ENCODE measurements at places on chromosomes 3 and 15. TPM values are rescaled to one million over a fixed set of nuclear protein-coding genes. Genes with fewer than 3 reads are reported as not detected.

GRCh38 chr15:35741881-35742280 is 195.9 kb upstream of the DPH6 start:
- no peak for DNase-seq

- DNase-seq = peak; percentile 45
Observed at GRCh38 chr15:70875001-70875782, 17.0 kb downstream of the THAP10 start.

C3orf85 gene
- not detected for total RNA-seq

ARF4 gene
- total RNA-seq = 121 TPM

GATM gene
- total RNA-seq = 0.26 TPM

DUOX1 gene
- total RNA-seq = not detected

GRCh38 chr3:123876858-123877257 is 7.3 kb downstream of the MYLK start:
- no peak for DNase-seq

DCLK3 gene
- total RNA-seq = not detected

Data from dermis microvascular lymphatic vessel endothelial cell (primary cell).